ENCODE measurements at places on chromosomes 5 and 9. TPM values are rescaled to one million over a fixed set of nuclear protein-coding genes. Genes with fewer than 3 reads are reported as not detected.

NR5A1 gene
- not detected for total RNA-seq

IFNA13 gene
- not detected for total RNA-seq

TMEM215 gene
- not detected for total RNA-seq

ROPN1L gene
- total RNA-seq: 2.2 TPM

CDX1 gene
- total RNA-seq: not detected

SPOCK1 gene
- total RNA-seq: 19.8 TPM

NEUROG1 gene
- not detected for total RNA-seq

TRIM41 gene
- 28.7 TPM for total RNA-seq

GALNT10 gene
- total RNA-seq: 63.1 TPM

SPATA6L gene
- 2.0 TPM for total RNA-seq

HOMER1 gene
- 5.7 TPM for total RNA-seq

CBY3 gene
- not detected for total RNA-seq

TRPM6 gene
- total RNA-seq: 1.1 TPM

ZNG1C gene
- total RNA-seq: 71.3 TPM

RFESD gene
- total RNA-seq: 3.1 TPM

ZCCHC10 gene
- 37.6 TPM for total RNA-seq

C9 gene
- total RNA-seq: not detected

SHOC1 gene
- not detected for total RNA-seq

UIMC1 gene
- total RNA-seq: 39.5 TPM

CERT1 gene
- 27.8 TPM for total RNA-seq

ADAMTS16 gene
- total RNA-seq: 1.7 TPM

PCDHB2 gene
- 4.1 TPM for total RNA-seq

LNPEP gene
- total RNA-seq: 6.9 TPM

ADAMTS12 gene
- total RNA-seq: 8.6 TPM

CLTB gene
- total RNA-seq: 111 TPM

CA9 gene
- total RNA-seq: 5.3 TPM

FCN1 gene
- total RNA-seq: not detected

ADRA1B gene
- total RNA-seq: 9.9 TPM

DBN1 gene
- total RNA-seq: 72.8 TPM

FAM81B gene
- total RNA-seq: not detected

PLAC8L1 gene
- total RNA-seq: not detected

PDLIM4 gene
- 0.26 TPM for total RNA-seq

CHSY3 gene
- 0.10 TPM for total RNA-seq

Measured in A549 treated with CpdA at 1 μM for 4 hours (cell line).